ENCODE measurements at places on chromosomes 3 and 15.

DNA sequence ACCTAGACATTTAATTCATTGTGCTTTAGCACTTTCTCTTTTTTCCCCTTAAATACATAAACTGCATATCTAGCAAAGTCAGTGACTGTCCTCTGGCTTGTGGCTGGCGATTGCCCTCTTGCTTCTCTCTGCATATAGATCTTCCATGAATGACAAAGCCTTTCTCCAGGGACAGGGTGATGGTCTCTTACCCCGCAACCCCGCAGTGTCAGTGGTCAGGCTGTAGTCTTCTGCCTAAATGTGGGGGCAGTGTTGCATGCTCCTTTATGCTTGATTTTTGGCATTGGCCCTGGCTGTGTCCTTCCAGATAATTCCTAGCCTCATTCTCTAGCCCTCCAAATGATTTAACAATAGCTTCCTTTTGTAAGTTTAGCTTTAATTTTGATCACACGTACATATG, 407.8 kb downstream of the GABRB3 start:
- no peak for DNase-seq

- DNase-seq, result no peak
These were observed 453.0 kb upstream of the GOLIM4 start for GRCh38 chr3:168548719-168549118.

GRCh38 chr3:180680097-180680430, 775 bp upstream of the CCDC39 start:
- no peak for DNase-seq

GRCh38 chr3:152205097-152205593, 63.6 kb upstream of the MBNL1 start:
- DNase-seq, result no peak

DNA sequence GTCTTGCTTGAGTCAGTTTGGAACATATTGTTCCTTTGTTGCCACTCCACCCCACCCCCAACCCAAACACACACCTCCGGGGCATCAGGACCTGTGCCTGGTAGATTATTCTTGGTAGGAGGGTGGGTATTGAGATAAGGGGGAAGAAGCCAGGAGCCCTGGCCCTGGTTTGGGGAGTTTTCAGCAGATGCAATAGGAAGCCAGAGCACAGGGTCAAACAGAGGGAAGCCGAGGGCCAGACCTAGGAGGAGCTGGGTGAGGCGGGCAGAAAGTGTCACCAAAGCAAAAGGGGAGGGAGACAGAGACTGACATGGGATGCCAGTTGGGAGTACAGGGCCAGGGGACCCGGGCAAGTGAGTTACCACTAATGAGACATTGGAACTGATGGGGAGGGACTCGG, 163.1 kb downstream of the RPLP1 start:
- no peak for DNase-seq

DNA sequence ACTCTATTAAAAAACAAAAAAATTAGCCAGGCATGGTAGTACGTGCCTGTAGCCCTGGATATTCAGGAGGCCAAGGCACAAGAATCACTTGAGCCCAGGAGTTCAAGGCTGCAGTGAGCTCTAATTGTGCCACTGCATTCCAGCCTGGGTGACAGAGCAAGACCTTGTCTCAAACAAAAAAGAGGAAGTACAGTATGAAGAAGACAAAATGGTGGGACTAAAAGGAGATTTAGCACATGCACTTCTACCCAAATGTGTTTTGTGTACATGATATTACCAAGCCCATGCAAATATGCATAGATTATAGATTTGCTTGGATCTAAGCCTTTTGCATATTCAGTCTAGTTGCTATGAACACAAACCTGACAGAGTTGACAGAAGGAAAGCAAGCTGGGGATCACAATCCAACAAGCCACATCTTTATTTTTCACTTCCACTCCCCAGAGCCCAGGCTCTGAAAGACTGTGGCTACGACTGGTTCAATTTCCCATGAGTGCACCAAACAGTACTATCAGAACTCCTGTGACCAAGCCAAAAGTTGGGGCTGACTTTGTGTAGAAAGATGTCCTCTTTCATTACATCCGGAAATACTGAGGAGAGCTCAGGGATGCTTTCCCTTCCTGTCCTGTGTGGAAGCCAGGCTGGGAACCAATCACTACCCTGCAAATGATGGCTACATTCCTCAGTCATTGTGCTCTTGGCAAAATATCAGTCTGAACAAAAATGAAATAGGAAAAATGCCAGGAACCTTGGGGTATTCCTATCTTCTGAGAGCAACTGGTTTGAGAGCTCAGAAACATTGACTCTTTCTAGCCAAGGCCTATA, 49.4 kb downstream of the TGM4 start:
- DNase-seq, result no peak

- no peak for DNase-seq
These were observed 781.2 kb upstream of the ARPP21 start for GRCh38 chr3:34858067-34858660.

DNA sequence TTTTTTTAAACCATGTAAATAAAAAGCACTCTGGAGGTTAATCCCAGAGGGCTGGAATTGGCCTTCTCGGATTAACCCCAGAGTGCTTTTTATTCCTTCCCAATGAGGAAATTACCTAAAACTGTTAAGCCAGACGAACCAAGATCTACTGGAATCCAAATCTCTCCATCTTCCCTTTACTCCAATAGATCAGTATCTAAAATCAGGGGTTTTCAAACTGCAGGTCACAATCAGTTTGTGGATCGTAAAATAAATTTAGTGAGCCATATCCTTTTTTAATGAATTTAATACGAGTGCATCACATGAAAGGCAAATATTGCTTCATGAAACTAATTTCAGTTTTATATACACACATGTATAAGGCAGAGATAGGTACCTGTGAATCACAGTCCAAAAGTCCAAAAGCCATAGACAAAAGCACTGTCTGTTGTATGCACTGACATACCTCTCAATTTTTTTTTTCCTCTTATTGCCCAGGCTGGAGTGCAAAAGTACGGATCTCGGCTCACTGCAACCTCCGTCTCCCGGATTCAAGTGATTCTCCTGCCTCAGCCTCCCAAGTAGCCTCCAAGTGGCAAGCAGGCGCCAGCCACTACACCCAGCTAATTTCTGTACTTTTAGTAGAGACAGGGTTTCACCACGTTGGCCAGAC, 61.3 kb downstream of the TBL1XR1 start:
- no peak for DNase-seq

- DNase-seq, result no peak
These were observed 266.2 kb downstream of the ZNF385D start for GRCh38 chr3:21484828-21485144.

DNA sequence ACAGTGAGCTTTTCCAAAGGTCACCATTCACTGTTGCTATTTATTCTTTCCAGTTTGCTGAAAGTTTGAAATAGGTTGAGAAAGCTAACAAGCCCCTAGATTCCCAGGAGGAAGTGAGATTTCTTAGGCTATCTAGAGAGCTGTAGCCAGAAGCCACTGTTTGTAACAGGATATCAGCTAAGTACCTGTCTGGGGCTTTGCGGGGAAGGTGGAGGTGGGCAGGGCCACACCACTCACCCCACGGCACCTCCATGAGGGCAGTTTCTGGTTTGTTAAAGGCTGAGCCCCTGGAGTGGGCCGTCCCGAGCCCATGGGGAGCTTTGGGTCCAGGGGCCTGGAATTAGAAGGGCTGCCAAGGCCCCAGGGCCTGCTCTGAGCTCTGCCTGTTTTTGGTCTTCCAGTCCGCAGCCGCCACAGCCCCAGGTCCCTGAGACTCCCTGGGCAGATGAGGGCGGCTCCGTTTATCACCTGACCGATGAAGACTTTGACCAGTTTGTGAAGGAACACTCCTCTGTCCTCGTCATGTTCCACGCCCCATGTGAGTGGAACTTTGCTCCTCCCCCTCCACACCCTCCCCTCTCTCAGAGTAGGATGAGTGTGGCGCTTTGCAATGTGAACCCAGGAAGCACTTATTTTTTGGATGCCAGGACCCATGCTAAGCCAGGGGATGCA, 63.4 kb downstream of the PDIA5 start:
- DNase-seq, result no peak

All from substantia nigra (tissue), 51 donors.